Inflammatory macrophage (primary cell): ENCODE measurements at places on chromosomes 3 and 15.

- no peak for DNase-seq
Observed at GRCh38 chr3:115518100-115518852, 105.0 kb upstream of the GAP43 start.

DNA sequence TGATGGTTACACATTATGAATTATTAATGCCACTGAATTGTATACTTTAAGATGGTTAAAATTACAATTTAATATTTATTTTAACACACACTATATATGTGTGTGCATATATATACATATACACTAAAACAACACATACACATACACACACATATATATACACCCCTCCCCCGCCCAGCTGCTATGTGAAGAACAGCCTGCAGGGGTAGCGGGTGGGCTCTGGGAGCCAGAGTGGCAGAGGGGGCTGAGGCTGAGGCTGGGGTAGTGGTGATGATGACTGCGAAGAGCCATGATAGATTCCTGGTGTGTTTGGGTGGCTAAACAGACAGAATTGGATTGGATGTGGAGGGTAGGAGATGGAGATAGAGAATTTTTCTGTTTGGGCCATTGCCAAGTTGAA lies 39.4 kb upstream of the APEH start:
- DNase-seq = no peak

DNA sequence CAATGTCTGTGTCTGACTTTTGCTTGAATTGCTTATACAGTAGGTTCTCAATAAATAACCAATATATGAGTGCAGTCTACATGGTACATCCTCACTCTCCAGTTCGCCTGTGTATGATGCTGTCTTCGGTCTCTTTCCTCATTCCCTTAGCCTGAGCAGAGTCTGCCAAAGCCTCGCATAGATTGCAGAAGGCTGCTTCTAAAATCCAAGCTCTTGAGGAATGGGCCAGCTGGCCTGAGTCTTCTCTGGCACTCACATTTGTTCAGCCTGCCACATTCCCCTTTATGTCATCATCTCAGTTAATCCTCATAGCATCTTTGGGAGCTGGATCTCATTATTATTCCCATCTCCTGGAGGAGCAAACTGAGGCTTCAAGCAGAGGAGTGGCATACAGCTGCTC lies 27.2 kb upstream of the ADAMTS7 start:
- no peak for DNase-seq

- no peak for DNase-seq
Observed at GRCh38 chr3:47901280-47901833, 98.4 kb downstream of the DHX30 start.

DNA sequence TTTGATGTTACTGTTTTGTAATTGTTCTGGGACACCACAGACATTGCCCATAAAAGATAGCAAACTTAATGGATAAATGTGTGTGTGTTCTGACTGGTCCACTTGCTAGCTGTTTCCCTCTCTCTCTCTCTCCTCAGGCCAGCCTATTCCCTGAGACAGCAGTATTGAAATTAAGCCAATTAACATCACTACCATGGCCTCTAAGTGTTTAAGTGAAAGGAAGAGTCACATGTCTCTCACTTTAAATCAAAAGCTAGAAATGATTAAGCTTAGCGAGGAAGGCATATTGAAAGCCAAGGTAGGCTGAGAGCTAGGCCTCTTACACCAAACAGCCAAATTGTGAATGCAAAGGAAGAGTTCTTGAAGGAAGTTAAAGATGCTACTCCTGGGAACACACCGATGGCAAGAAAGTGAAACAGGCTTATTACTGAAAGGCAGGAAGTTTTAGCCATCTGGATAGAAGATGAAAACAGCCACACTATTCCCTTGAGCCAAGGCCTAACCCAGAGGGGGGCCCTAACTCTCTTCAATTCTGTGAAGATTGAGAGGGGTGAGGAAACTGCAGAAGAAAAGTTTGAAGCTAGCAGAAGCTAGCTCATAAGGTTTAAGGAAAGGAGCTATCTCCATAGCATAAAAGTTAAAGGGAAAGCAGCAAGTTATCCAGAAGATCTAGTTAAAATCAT lies 295.1 kb downstream of the CHST2 start:
- no peak for DNase-seq

- no peak for DNase-seq
Observed at GRCh38 chr3:21517184-21517583, 233.8 kb downstream of the ZNF385D start.

GRCh38 chr15:94485148-94485719 lies 253.9 kb downstream of the MCTP2 start:
- DNase-seq = no peak

- no peak for DNase-seq
Observed at GRCh38 chr3:119800844-119801243, 18.9 kb downstream of the NR1I2 start.

DNA sequence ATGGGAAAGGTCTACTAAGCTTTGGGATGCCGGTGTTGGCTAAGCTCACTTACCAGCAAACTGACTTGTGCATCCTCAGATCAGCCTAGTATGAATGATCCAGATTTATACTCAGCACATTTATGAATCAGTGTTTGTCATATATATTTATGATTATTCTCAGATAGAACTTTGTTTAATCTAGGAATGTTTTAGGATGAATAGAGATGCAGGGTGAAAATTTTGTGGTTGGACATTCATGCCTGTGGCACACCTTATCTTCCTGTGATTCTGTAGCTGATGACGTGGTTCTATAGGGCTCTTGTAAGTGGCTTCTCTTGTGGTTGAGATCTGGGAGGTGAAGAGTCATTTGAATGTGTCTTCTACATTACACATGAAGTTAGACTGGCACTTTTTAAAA lies 11.4 kb downstream of the CDIN1 start:
- no peak for DNase-seq

GRCh38 chr3:192655040-192655439 lies 72.3 kb downstream of the FGF12 start:
- DNase-seq = no peak

- DNase-seq = no peak
Observed at GRCh38 chr3:6585360-6585759, 275.6 kb upstream of the GRM7 start.

DNA sequence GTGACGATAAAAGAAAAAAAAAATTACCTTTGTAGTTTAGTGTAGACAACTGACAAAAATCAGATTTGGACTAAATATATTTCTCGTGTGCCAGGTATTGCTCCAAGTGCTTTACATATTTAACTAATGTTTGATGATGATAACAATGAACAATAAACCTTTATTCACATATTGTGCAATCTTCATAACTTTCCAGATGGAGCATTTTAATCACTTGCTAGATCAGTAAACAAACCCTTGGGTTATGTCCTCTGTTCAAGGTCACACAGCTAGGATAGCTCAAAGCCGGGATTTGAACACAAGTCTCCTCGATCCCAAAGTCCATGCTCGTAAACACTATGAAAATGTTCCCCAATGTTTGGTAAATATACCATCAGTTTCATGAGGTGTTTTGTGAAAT lies 14.5 kb downstream of the NCEH1 start:
- DNase-seq = no peak

DNA sequence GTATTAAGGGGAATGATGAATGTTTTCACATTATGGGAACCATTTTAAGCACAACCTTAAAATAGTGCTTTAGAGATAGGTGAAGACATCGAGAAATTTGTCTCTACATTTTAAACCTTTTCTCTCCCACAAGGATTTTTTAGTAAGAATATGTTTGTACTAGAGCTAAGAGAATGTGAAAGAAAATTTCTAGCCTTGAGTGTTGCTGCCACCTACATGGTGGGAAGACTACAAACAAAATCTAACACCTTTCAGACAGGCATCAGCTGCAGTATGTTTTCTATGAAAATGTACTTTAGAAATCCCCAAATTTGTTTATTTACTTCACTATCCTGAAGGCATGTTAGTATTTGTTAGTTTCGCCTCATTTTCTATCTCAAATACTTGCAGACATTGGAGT lies 247.4 kb downstream of the WDR72 start:
- DNase-seq = no peak

DNA sequence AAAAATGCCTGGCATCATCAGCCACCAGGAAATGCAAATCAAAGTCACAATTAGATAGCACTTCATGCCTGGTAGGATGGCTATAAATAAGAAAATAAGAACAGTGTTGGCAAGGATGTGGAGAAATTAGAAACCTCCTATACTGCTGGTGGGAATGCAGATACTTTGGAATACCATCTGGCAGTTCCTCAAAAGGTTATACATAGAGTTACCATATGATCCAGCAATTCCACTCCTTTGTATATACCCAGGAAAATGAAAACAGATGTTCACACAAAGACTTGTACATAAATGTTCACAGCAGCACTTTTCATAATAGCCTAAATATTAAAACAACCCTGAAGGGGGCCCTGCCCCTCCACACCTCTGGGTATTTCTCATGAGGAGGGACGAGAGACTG lies 13.7 kb downstream of the ACSBG1 start:
- DNase-seq = no peak

GRCh38 chr3:121252676-121253075 lies 293.1 kb downstream of the POLQ start:
- DNase-seq = no peak

DNA sequence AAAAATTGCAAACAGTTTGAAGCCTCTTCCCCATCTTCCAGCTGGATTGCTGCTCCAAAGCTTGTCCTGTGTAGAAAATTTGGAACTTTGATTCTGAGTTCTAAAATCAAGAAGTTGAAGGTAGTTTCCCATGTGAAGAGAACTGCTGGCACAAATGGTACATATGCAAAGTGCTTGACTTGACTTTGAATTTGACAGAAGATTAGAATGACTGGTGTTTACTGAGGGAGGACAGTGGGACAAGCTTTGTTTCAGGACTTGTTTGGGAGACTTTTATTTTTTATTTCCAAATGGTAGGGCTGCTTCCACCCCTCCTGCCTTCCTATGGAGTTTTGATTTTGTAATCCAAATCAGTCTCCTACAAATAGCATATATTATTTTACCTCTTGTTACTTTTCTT lies 7.4 kb downstream of the ZFAND6 start:
- DNase-seq = no peak
